ENCODE measurements at places on chromosomes 5 and 9.

DNA sequence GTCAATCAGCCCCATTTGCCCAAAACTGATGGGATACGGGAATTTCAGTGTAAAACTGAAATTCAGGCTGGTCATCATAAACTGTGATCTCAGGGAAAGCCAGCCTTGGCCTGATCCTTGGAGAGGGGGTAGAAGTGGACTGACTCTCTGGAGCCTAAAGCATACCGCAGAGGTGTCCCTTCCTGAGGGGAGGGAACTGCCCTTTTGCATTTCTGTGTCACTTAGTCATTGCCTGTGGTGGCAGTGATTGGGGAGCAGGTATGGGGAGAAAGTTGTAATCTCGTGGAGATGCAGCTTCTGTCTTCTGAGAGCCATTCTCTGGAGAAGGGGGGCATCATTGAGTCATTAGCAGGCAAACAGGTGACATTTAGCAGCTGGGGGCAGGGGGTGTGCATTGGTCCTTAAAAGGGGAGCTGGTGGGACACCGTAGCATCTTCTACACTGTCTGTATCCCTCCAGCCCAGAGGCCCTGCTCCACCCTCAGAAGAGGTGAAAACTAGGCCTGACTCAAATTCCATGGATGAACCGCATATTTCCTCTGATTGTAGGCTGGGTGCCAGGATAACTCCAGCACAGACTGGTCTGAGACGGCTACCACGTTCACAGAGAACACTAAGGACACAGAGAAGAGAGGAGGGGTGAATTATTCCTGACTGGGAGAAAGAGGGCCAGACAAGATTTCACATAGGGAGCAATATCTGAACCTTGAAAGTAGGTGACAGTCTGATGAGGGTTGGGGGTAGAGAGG is 143.3 kb downstream of the SEC61B start:
- no peak for DNase-seq

DNA sequence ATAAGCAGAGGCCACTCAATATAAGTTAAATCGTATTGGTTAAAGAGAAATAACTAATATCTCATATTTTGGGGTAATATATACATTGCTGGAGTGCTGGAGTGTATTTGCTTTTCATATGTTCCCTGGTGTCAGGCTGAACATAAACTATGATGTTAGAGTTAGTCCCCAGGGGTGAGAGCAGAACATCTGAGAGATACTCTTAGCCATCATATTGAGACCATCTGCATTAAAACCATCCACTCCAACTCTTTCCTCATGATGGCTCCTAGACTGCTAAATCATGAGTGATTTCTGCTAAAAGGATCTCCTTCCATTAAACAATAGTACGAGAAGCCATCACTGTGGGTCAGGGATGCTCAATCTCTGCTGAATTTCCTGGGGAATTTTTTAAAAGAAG is 436.2 kb downstream of the DTWD2 start:
- DNase-seq: no peak

DNA sequence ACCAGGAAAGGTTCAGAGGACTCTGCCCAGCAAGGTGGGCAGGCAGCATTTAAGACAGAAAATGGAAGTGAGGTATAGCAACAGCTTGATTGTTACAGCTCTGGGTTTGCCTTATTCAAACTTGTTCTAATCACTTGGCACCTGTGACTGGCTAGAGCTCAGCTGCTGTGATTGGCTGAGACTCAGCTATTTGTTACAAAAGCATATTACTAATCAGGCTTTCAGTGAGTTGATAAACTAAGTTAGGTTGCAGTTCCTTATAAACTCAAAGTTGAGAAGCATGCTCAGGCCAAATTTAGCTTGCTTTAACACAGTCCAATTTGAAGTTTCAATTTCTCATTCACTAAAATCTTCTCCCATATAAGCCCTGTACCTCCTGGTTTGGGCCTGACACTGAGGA is 56.3 kb downstream of the GDA start:
- no peak for DNase-seq

GRCh38 chr5:98795243-98795642 is 21.8 kb downstream of the RGMB start:
- no peak for DNase-seq

- DNase-seq: no peak
Observed at GRCh38 chr9:15543047-15543813, 9.6 kb upstream of the CCDC171 start.

- DNase-seq: no peak
Observed at GRCh38 chr9:88530051-88530450, 4.9 kb upstream of the NXNL2 start.

DNA sequence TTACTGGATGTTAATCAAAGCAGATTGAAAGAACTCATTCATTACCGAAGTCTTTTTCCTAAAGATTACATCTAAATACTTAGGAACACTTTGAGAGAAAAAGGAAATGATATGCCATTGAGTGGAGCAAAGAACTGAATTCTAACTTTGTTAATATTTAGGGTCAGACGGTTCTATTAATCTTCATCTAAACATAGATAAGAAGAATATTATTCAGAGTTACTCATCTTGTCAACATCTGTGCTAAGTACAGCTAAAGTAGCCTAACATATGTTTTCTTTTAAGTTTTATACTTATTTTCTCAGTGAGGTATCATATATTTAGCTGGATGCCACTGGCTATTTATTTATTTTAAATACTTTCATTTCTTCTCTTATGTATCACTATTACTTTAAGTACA is 1763.7 kb downstream of the EFNA5 start:
- no peak for DNase-seq

GRCh38 chr5:165627548-165628170 is 2122.2 kb downstream of the MAT2B start:
- no peak for DNase-seq

DNA sequence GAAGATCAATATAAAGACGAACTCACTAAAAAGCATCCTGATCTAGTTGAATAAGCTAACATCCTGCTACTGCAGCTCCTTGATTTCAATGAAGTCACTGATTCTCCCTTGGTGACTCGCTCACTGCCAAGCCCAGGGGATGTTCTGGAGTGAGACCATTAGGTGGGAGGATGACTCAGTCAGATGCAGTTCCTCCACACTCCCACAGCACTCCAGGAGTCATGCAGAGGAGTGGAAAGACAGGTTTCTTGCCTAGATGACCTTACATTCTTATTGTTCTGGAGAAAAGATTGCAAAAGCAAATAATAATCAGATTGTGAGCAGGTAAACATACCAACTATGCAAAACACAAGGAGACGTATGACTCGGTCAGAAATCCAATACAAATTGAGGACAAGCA is 15.3 kb downstream of the GCNT4 start:
- peak; percentile 37 for DNase-seq

GRCh38 chr5:159050316-159051143 is 49.2 kb downstream of the EBF1 start:
- DNase-seq: no peak

DNA sequence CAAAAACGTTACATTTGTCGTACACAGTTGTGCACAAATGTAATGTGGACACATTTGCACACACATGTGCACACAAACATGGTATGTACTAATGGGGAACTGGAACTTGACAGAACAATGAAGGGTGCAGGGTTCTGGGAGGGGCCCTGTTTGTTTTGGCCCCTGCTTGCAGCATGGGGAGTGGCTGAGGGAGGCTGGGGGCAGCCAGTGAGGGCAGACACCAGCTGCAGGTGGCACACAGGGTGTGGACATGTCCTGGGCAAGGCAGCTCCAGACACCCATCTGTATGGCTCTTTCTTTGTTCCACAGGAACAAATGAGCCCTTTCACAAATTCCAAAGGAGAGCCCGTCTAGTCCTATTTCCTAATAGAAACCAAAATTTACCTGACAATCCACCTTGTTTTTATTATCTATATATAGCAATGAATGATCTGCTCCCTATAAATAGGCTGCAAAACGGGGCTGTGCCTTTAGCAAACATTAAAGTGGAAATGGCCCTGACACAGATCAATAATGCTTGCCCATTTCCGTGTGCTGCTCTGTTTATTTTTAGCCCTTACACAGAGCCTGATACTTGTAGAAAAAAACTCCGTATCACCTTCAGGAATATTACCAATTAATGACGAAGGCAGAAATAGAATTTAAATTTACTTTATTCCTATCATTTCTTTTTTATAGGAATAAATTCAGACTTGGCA is 26.4 kb downstream of the MARCHF3 start:
- DNase-seq: no peak

GRCh38 chr9:116163293-116164055 is 9.9 kb downstream of the PAPPA start:
- no peak for DNase-seq

DNA sequence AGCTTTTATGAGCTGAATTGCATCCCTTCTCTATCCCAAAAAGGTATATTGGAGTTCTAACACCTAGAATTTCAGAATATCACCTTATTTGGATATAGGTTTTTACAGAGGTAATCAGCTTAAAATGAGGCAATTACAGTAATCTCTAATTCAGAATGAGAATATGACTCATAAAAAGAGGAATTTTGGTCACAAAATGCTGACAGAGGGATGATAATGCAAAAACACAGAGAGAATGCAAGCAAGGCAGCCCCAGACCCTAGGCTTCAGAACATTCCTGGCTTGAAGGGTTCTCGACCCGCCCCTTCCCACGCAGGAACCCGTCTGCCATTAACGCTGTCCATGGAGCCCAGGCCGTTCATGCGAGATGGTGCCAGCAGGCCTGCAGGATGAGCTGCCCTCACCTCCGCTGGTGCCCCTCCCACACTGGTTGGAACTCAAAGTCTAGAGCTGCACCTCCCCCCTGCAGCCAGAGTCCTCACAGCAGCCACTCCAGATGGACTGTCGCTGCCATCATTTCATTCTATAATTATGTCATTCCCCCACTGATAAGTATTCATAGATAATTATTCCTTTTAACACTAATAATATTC is 1173.4 kb upstream of the ACO1 start:
- no peak for DNase-seq

DNA sequence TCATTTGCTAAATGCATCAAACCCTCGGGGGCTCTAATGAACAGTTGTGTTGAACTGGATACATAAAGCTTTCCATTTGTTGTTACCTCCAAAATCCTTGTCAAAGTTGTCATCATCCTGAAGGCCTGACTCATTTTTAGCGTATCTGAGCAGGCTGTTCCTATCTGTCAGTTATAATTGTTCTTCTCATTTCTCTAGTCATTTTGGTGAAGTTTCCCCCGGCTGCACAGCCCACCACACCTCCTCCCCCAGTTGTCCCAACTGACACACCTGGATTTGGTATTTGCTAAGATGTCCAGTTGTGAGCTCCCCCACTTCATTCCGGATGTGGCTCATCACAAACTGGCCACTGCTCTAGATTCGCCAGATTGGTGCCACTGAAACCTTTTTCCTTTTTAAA is 27.7 kb downstream of the ZFAND5 start:
- no peak for DNase-seq

- no peak for DNase-seq
Observed at GRCh38 chr9:2743937-2744529, 26.7 kb downstream of the KCNV2 start.

GRCh38 chr9:81976351-81976750 is 12.2 kb upstream of the SPATA31D1 start:
- DNase-seq: no peak

DNA sequence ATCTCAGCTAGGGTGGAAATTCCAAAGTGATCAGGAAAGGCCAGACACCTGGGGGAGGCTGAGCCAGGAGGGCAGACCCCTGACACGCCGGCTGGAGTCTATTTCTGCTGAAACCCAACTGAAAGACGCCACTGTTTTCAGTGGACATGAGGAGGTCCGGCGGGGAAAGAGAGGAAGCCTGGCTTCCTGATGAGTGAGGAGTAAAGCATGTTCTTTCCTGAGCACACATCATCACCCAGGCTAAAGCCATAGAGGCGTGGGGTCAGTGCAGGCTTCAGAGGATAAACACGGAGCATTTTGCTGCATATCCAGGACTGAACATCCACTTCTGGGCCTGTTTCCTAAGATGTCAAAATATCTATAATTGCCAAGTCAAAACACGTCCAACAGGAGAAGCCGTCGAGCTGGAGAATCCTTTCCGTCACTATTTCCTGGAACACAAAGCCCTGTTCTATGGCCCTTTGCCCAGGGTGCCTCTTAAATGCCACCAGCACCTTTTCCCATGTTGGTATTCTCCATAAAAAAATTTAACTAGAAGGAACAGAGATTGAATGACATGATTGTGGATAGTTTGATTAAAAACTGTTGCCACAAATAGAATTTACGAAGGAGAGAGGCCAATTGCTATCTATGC is 597.9 kb upstream of the ADAMTS16 start:
- no peak for DNase-seq

GRCh38 chr9:95573463-95573862 is 56.7 kb upstream of the PTCH1 start:
- DNase-seq: no peak

DNA sequence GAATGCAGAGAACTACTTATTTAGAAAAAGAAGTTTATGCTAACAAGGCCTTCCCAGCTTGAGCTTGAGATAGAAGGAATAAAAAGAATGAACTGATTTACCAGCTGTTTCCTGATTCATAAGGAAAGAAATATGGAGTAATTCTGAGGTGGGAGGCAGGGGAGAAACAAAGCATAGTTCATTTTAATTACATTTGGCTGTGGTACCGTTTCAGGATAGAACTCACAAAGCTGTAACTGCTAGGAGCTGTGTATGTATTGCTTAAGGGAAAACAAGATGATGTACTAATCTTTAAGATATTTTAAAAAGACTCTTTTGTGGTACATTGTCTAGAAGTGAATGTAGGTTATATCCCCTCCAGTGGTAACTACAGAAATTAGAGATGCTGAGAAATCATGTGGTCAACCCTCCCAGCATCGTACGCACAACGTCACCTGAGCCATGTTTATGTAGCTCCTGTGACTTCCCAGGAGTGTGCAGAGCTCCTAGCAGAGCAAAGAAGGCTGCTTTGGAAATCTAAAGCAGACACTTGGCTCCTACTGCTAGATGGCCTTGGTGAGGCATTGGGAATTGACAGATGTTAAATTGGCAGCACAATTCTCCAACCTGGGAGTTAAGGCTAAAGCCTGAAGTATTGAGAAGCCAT is 208.3 kb upstream of the VLDLR start:
- no peak for DNase-seq

GRCh38 chr5:45484781-45485180 is 211.4 kb downstream of the HCN1 start:
- no peak for DNase-seq

DNA sequence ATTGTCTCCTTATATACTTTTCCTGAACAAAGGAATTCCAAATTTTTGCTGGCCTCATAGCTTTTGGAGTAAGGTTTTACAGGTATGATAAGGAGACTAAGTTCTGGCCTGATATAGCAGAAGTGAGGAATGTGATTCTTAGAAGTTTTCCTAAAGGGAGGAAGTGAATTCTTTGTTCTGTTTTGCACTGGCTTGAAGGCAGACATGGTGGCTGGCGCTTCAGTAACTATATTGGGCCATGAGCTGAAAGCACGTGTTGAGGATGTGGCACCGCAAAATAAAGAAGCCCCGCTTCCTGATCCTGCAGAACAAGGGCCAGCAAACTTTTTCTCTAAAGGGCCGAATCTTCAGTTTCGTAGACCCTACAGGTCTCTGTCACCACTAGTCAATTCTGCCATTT is 224.2 kb downstream of the SNX18 start:
- no peak for DNase-seq

GRCh38 chr9:2191609-2191972 is 176.4 kb downstream of the SMARCA2 start:
- DNase-seq: no peak

Data from CD4-positive, alpha-beta T cell treated with Interleukin-17A for 4 hours (primary cell).